ENCODE measurements at places on chromosomes 2 and 18.

GRCh38 chr2:146984014-146984413 is 860.8 kb upstream of the ACVR2A start:
- no peak for DNase-seq

GRCh38 chr2:13560322-13560721 is 843.6 kb downstream of the TRIB2 start:
- no peak for DNase-seq

DNA sequence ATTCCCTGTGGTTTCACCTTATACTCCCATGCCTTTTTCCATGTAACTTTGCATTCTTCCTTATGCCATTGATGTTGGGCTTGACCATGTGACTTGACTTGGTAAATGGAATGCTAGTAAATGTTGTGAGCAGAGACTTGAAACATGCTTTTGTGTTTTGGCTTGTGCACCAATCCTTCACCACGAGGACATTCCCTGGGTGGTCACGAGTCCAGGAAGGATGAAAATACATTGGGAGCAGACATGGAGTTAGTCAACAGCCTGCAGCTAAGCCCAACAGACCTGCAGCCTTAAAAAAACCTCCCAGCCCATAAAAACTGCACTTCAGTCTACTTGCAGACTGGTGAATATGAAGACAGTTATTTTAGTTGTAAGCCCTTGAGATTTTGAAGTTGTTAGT is 116.5 kb upstream of the SPATS2L start:
- DNase-seq = no peak

DNA sequence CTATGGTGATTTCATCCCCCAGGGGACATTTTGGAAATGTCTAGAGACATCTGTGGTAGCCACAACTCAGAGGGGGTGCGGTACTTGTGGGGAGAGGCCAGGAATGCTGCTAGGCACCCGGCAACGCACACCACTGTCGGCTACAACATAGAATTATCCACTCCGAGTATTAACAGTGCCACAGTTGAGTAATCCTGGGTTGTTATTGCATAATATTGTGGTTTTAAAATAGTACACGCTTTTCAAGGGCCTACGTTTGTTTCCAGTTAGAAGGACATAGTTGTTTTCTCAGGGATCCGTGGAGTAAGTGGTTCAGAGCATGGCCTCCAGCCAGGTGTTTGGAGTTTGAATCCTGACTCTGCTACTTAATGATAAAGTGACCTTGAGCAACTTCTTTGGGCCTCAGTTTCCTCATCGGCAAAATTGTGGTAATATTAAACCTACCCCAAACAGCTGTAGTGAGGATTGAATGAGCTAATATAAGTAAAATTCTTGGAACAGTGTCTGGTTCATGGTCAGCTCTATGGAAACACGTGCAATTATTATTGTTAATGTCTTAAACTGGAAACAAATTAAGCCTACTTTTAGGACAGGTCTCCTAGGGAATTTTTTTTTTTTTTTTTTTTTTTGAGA is 24.5 kb downstream of the CYP27A1 start:
- peak; percentile 10 for DNase-seq

DNA sequence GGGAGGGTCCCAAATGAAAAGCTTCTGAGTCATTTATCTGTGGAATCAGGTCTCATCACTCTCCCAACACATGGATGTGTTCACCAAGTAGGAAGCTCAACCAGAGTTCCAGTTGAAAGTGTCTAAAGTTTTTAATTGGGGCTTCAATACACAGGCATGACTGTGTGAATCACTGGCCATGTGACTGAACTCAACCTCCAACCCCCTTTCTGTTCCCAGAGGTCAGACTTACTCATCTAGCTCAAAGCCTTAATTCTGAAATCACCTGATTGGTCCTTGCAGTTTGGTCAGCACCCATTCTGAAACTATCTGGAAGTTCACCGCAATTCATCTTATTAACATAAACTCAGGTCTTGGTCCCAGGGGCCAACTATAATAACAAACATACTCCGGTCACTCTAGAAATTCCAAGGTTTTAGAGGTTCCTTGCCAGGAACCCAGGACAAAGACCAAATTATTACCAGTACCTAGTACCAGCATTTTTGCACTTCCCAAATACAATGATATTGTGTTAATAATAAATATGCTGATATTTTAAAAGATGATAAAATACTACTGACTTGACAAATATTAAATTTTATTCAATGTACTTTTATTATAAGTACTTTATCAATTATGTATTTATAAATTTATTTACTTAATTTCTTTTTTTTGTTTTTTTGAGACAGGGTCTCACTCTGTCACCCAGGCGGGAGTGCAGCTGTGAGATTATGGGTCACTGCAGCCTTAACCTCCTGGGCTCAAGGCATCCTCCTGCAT is 10.7 kb upstream of the RBM45 start:
- DNase-seq = no peak

DNA sequence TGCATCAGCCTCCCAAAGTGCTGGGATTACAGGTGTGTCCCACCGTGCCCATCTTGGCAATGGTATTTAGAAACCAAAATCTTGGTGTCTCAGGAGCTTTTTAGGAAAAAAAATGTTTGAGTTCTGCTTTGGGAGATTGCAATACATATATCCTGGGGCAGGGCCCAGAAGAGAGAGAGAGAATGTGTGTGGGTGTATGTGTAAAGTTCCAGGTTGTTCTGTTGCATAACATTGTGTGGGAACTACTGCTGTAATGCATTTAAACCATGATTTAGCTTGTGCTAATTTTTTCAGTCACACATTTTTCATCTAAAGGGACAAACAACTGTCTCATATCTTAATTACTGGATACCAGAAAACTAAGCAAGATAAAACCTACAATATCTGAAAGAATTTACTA is 70.8 kb upstream of the NABP1 start:
- DNase-seq = no peak

Measured in DMS153 (cell line).